ENCODE measurements at places on chromosomes 16 and 17. TPM values are rescaled to one million over a fixed set of nuclear protein-coding genes. Genes with fewer than 3 reads are reported as not detected.
A peak's percentile ranks its signal among the peaks of the same experiment; 100 is the strongest.

Gene SLC47A1
- 7.0 TPM for total RNA-seq

Gene GUCY2D
- total RNA-seq = 0.22 TPM

Gene CES5A
- total RNA-seq = not detected

- no peaks in the 10 kb centered on the region for H3K36me3 ChIP-seq
- H3K4me1 ChIP-seq = peaks cover 20% of the 10 kb centered on the region
- peak overlapping the region; percentile 51 for H3K27ac ChIP-seq
- DNase-seq = peak; percentile 14
- H3K4me3 ChIP-seq = peak overlapping the region; percentile 96
- H3K27me3 ChIP-seq = no peaks in the 10 kb centered on the region
These were observed 608 bp upstream of the COX10 start for GRCh38 chr17:14068542-14069250.

DNA sequence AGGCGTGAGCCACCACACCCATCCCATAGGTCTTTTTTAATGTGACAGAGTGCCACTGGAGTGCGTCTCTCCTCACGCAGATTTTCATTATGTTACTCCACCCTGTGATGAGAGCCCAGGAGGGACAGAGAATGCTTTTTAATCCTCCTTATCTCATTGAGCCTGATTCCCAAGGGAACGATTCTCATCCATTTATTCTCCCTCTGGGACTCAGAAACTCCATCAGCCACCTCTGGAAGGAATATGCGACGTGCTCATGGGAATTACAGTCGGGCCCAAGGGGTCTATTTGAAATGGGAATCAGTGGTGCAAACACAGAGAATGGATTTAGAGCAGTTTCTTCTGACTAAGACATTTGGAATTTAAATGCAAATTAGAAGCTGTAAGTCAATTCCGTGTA is 155.9 kb upstream of the HSBP1 start:
- peaks cover 18% of the 10 kb centered on the region for H3K4me1 ChIP-seq
- H3K27me3 ChIP-seq = no peaks in the 10 kb centered on the region
- H3K36me3 ChIP-seq = no peaks in the 10 kb centered on the region
- H3K4me3 ChIP-seq = no peak overlapping the region
- H3K27ac ChIP-seq = no peak overlapping the region
- DNase-seq = no peak

GRCh38 chr17:45900136-45900535 is 5.8 kb downstream of the MAPT start:
- no peaks in the 10 kb centered on the region for H3K36me3 ChIP-seq
- H3K27ac ChIP-seq = no peak overlapping the region
- H3K4me3 ChIP-seq = no peak overlapping the region
- H3K27me3 ChIP-seq = peaks cover 43% of the 10 kb centered on the region
